M059J (cell line): ENCODE measurements at places on chromosomes 11 and 22. TPM values are rescaled to one million over a fixed set of nuclear protein-coding genes. Genes with fewer than 3 reads are reported as not detected.

Gene C11orf16
- not detected in 2 replicates for total RNA-seq

Gene MEI1
- 0.30 TPM in 1 of 2 replicates, not detected in the other for total RNA-seq

Gene TMPRSS13
- not detected in 2 replicates for total RNA-seq

Gene LMF2
- total RNA-seq = 31.2 and 59.8 TPM in 2 replicates

Gene SMC1B
- 0.20 TPM in 1 of 2 replicates, not detected in the other for total RNA-seq

Gene OR56A1
- total RNA-seq = not detected in 2 replicates

Gene INSC
- 0.62 TPM in 1 of 2 replicates, not detected in the other for total RNA-seq

Gene C11orf86
- total RNA-seq = not detected in 2 replicates

Gene ENDOD1
- 12.5 and 19.0 TPM in 2 replicates for total RNA-seq

Gene OR8G1
- total RNA-seq = not detected in 2 replicates

Gene TSSK2
- not detected in 2 replicates for total RNA-seq

Gene OR51D1
- not detected in 2 replicates for total RNA-seq

Gene TMEM45B
- total RNA-seq = not detected in 2 replicates

Gene CSNK2A3
- total RNA-seq = 2.5 and 3.1 TPM in 2 replicates

Gene MUC15
- total RNA-seq = 1.6 and 6.0 TPM in 2 replicates

Gene OR52I2
- total RNA-seq = not detected in 2 replicates

Gene CECR2
- total RNA-seq = not detected in 2 replicates
